ENCODE measurements at places on chromosomes 7 and 10.
A peak's percentile ranks its signal among the peaks of the same experiment; 100 is the strongest.

DNA sequence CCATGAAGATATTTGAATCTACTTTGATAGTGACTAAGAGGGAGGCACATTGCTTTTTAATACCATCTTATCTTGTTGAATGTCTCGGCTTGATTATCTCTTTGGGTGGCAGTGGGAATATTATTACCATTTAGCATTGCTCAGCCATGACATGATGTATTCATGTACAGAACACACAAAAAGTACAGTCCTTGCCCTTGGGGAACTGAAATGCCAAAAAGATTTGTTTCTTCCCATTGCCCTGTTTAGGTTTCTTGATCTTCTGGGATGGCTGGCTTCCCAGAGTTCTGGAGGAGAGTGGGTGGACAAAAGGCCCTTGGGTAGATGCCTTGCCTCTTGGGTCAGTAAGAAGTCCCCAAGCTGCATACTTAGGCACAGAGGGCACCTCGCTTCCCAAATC, 23.8 kb downstream of the SUFU start:
- DNase-seq: peak; percentile 31

DNA sequence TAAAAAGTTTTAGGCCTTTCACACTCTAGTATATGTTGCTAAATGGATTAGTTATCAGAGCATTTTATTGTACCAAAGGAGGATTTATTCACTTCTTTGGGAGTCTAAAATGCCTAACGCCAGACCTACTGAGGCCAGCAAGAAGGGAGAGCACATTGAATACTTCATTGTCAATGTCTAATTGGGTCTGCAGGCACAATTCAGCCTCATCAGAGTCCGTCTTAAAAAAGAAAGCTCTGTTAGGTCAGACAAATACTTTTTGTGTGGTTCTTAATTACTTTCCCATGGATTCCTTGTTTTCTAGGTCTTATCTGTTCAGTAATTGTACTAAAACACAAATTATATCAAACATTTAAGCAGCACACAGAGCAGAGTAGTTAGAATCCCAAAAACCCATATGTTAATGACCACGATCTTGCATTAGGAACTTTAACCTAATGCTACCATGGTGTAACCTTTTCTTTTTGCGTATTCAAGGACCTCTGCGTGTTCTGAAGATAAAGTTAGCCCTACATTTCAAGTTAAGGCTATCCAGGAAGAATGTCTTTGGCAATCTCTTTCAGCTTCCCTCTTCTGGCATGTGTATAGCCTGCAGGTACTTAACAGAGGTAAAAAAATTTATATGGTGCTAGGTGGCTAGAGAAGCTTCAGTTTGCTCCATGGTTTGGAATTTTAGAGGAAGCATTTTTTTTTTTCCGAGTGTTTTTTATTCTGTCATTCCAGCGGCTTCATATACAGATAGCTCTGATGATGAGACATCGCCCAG, 45.7 kb upstream of the STRIP2 start:
- no peak for DNase-seq

DNA sequence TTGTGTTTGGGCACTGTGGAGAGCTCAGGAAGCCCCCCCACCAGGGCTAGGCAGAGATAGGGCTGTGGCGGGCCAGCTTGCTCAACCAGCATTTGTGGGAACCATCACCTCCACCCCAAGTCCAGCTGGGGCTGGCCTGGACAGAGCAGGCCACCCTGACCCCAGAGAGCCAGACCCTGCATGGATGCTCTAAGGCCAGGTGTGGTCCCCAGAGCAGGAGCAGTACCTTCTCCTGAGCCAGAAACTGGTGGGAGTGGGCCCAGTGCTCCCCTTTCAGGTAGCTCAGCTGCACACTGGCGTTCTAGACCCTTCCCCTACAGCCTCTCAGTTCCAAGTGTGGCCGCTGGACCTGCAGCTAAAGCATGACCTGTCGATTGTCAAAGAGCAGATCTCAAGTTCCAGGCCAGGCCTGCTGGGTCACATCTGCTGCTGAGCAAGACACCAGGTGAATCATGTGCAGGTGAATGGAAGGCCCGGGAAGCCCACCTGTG, 57.2 kb downstream of the RASGEF1A start:
- no peak for DNase-seq

- DNase-seq: no peak
These were observed 4.9 kb upstream of the YKT6 start for GRCh38 chr7:44195889-44196288.

- DNase-seq: no peak
These were observed 71.4 kb upstream of the DYNC1I1 start for GRCh38 chr7:95700917-95701316.

DNA sequence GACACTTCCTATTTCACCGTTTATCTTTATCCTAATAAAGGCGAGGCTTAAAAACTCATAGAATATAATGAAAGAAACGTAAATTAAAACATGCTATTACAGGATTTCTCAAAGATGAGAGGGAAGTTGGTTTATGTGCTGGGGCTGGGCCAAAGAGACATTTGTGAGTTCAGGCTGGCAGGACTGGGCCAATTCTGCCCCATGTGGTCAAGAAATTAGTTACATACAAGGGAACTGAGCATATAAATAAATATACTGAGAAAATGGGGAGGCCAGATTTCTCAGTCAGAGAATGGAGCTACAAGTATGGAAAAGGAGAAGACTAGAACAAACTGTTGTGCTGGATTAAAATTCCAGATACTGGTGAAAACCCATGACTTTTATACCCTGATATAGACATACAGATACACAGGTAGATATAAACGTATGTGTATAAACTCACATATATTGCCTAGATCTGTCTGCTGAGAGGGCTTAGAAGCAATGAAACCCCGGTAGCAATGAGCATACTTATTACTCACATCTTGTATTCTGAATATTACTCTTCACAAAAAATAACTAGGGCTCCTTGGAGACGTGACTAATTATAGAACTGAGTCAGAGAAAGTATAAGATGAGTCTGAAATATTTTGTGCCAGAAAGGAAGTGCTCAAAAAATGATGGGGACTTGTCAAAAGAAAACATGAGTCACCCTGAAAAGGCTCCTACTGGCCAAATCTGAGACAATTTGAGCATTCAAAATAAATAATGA, 155.7 kb upstream of the FGFR2 start:
- no peak for DNase-seq

DNA sequence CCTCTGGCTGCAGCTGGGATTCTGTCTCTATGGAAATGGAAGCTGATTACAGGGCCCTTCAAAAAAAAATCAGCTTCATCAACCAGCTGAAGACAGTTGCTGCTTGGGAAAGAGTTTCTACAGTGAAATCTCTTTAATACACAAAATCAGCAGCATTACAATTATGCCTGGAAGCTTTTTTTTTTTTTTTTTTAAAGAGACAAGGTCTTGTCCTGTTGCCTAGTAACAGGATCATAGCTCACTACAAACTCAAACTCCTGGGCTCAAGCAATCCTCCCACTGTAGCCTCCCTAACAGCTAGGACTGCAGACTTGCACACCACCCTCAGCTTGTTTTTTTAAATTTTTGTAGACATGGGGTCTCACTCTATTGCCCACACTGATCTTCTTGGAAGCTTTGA, 94.5 kb downstream of the OR13A1 start:
- no peak for DNase-seq

GRCh38 chr7:128710481-128710880, 28.7 kb upstream of the CALU start:
- DNase-seq: no peak

DNA sequence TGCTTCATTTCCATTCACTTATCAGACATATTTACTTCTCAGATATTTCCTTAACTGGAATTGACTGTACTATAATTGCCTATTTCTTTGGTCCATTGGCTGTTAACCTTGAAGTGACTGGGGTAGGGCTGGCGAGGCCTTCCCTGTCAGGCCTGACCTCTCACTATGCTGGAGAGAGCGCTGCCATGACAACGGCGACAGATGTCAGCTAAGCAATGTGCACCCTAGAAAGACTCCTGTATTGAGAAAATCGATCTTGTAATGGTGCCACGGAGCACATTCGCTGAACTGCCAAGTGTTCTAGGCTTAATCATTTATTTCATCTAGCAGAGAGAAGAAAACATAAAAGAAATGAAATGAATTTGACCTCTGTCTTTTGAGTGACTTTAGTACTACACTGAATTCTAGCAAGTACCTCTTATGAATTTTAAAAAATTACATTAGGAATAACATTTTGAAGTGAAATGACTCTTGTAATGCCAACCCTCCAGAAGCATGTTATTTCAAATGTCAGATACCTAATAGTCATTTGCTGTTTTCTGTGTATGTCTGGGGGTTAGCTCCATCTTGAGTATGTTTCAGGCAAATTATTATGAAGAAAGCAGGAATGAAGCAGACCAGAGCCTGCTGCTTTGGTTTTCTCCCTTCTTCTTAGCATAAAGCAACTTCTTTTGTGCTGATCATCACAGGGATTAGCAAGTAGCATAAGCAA, 148.0 kb downstream of the SNX10 start:
- DNase-seq: no peak

DNA sequence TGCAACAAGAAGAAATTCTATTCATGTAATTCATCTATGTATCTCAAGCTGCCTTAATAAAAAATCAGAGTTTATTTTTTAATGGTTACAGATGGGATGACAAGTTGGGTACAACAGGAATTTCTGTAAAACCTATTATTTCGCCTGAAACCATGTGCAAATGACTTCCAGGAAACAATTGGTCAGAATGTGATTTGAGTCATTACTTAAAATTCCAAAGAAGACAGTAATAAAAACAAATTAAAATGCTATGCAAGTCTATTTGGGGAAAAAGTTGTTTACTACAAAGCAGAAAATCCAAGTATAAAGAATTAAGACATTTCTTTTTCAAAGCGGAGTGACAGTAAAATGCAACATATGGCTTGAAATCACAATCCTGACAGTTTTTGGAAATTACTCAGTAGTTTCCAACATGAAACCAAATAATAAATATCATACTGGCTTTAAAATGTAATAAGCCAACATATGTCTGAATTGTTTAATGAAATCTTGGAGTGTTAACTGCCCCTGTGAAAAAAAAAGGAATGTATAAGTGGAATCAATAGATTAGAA, 41.5 kb upstream of the SEMA3C start:
- no peak for DNase-seq
